ENCODE measurements at places on chromosomes 6 and 20.

DNA sequence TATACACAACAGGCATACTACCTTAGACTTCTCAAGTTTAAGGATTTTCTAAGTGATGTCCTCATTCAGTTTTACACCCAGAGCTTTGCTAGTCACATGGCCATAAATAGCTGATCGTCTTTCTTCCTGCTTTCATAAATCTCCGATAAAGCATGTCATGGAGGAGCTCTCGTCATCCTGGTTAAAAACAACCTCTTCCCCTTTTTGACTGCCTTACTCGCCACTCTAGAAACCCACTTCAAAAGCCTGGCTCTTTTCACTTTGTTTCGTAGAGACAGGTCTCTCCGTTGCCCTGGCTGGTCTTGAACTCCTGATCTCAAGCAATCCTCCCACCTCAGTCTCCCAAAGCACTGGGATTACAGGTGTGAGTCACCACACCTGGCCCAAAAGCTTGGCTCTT lies 67.0 kb upstream of the SMIM29 start:
- DNase-seq, result no peak

GRCh38 chr6:169169375-169169774 lies 84.3 kb downstream of the THBS2 start:
- no peak for DNase-seq

GRCh38 chr20:40958598-40958997 lies 70.0 kb upstream of the TOP1 start:
- no peak for DNase-seq

DNA sequence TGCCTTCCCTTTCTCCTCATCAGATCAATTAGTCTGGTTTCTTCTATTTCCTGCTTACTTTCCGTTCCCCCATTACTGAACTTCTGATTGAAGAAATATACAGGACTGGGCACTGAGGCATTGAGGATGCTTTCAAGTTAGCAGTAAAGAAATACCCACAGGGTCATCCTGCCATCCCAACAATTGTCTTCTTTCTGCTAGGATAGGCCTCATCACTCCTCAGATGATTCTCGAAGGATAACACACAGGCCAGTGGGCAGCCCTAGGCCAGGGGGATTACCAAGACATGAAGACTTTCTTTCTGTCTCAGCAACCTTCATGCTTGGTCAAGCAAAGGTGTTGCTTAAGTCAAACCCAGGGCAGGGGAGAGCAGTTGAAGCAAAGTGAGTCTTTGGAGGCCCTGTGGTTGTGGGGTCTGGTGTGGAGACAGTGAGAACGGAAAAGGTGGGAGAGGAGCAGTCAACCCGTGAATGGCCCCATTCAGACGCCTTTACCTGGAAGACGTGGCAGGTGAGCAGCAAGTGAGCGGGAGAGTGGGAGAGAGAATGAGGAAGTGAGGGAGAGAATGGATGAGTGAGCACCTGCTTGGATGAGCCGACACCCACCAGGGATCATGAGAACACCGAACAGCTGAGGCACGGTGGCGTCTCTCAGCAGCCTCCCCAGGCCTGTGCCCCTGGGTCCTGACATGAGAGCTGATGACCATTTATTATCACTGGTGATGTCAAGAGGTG lies 462.9 kb downstream of the PREX1 start:
- no peak for DNase-seq

GRCh38 chr6:32947552-32948465 lies 5.1 kb downstream of the HLA-DMA start:
- peak; percentile 36 for DNase-seq

DNA sequence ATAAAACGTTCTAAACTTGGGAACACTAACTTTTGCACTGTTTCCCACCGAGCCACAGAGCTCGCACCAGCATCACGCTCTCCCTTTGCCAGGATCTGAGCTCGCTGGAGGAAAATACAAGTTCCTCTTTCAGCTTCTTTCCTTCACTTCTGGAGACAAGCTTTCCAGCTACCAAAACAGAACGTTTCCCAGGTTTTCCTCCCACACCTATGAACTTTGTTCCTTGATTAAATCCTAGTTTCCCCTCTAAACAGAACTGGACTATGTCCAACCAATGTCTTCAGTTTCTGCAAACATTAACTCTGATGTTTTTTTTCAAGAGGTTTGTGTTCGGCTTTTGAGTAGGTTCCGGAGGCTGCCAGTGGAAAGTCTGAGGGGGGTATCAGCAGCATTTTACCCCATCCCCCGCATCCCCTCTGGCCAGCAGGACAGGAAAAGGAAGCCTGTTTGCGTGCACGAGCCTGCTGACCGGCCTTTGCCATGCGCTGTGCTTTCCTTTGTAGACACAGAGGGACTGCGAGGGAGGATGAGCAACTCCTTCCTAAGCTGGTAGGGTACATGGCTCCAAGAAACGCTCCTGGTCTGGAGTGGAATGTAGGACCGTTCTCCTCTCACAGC lies 135.5 kb downstream of the LY86 start:
- DNase-seq, result no peak

GRCh38 chr20:48769069-48769983 lies 58.5 kb downstream of the PREX1 start:
- no peak for DNase-seq

DNA sequence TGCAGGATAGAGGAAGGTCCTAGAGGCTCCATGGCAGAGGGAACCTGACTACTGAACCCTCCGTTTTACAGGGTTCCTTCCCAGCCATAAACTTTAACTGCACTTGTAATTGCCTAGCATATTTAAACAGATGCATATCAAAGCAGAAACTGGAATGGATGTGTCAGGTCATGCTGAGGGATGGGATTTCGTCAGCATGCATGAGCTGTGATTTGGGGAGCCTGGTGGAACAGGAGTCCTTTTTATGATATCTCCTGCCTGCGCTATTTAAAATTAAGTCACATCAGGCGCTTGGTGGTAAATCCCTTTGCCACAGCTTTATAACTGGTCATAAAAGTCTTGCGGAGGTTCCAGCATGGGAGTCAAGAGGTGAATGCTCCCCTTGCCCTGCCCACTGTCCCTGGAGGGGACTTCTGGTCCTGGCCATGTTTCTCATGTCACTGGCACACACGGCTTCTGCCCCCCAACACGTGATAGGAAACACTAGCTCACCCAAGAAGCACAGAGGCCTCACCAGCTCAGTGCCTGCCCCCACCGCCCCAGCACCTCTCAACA lies 26.0 kb upstream of the PCMTD2 start:
- no peak for DNase-seq

DNA sequence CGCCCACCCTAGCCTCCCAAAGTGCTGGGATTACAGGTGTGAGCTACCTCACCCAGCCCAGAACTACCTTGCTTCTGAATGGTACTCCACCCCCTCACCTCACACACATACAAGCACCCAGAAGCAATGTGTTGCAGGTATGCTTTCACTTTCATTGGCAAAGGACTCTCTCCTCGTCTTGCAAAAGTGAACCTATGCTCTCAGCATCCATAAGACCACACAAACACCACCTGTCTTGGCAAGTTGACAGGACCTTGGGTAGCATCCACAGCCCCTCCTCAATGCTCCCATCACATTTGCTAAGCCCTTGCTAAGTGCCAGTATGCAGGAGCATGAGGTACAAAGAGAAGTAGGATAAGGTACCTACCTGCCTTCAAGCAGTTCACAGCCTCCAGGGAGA lies 3.7 kb downstream of the KIF13A start:
- DNase-seq, result no peak

DNA sequence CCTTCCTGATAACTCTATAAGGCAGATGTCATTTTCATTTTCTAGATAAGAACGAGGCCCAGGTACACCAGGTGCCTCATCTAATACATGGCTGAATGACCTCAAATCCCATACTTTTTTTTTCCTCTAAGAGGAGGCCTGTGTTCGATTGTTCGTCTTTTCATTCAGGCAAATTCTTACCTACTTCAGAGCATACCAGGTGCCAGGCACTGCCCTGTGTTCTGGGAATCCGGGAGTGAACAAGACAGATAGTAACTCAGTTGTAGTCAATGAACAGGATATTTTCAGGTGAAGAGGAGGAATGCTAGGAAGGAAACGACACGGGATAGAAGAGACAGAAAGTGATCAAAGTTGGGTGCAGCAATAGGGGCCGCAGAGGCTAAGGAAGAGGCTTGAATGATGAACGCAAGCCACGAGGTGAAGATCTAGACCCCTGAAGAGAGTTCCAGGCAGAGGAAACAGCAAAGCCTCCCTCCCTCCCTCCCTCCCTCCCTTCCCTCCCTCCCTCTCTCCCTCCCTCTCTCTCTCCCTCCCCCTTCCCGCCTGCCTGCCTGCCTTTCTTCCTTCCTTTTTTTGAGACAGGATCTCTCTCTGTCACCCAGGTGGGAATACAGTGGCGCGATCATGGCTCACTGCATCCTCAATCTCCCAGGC lies 150.1 kb upstream of the ZNF217 start:
- no peak for DNase-seq

DNA sequence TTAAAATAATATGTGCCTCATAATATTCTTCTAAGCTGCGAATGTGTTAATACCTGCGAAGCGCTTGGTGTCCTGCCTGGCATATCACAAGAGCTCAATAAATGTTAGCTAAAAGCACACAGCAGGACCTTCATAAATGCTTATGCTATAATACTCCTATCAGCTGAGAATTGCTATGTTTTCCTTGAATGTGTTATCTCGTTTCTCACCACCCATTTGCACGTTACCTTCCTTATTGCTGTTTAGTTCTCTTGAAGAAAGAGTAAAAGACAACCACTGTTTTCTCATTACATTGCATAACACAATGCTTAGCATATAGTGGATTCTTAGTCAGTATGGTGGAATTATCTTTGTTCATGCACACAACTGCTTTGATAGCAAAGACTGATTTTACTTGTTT lies 76.6 kb downstream of the EDN1 start:
- DNase-seq, result no peak

DNA sequence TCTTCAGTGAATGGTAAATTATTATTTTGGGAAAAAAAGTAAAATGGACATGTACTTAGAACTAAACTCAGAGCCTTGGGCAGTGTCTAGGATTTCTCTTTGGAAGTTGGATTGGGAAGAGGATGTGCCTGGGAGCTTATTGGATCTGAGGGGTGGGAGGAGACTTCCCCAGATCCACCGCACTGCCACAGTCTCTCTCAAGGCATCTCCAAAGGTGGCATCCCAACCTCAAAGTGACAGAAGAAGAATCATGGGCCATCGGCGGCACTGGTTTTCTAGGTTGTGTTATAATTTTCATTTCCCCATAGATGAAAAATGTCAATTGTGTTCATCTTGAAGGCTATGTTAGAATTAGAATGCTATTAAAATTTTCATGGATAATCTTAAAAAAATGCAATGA lies 66.8 kb upstream of the CD93 start:
- DNase-seq, result no peak

DNA sequence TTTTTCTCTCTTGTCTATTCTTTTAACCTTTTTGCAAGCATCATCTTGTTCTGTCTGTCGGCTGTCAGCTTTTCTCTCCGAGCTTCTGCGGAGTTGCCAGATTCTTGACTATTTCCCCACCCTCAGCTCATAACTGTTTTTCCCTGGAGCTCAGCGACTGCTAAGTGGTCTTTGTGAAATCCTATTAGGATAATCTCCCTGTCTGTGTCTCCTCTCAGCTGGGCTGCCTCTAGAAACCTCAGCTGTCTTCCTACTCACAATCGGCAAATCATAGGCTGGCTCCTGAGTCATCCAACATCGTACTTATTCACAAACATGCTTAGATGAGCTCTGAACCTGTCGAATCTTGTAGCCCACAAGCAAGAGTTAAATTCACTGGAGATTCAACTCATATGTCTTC lies 332.3 kb downstream of the PTPRT start:
- no peak for DNase-seq

DNA sequence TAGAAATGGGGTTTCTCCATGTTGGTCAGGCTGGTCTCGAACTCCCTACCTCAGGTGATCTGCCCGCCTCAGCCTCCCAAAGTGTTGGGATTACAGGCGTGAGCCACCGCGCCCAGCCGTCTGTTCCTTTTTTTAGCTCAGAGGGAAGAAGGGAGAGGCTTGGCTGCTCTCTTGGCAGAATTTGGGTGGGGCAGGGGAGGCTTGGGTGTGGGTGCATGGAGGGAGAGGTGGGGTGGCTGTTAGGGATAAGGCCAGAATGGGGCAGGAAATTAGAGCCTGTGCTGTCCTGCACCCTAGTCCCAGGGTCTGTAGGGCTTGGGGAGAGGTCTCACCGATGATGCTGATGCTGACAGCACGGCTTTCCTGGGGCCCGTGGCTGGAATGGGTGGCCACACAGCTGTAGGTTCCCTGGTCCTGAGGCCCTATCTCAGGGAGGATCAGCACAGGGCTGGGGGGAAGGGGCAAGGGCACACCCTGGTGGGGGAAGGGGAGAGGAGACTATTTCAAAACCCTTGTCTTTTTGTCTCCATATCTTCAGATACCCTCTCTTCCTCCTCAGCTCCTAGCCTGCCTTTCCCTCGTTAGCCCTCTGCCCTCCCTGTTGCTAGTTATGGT lies 2.0 kb downstream of the AGER start:
- no peak for DNase-seq

DNA sequence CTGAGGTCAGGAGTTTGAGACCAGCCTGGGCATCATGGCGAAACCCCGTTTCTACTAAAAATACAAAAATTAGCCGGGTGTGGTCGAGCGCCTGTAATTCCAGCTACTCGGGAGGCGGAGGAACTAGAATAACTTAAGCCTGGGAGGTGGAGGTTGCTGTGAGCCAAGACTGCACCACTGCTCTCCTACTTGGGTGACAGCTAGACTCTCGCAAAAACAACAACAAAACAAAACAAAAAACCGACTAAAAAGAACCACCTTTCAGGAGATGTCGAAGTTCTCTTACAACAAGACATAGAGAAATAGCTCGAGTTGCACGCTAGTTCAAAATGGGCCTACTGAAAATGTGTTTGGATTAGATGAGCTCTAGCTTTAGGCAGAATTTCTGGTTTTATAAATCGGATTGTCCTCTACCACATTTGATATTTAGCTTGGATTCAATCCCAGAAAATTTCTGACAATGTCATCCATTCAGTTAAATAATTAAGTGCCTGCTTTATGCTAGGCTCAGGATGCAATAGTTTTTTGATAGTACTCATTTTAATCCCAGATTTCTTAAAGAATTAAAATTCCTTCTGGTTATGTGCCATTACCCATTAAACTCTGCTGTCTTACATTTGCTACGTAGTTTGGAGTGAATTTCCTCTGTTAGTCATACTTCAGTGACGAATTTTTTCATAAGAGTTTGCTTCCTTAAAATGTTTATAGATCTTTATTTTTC lies 137.5 kb upstream of the SHLD1 start:
- DNase-seq, result peak; percentile 68

- DNase-seq, result no peak
These were observed 41.8 kb downstream of the CYP24A1 start for GRCh38 chr20:54131675-54132611.

DNA sequence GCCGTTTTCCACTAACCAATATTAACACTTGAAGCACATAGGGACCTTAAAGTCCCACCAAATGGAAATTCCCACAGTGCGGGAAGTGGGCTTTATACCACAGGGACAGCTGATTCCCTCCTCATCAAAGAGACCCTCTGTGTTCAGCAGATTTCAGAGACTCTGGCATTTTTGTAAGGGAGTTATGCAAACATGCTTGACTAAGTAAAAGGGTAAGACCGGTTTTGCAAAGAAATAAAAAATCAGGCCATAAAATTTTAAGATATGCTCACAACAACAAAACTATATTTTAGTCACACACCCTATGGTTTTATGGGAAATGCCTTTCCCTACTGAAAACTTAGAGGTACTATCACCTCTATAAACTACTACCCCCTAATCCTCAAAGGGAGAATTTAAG lies 45.4 kb upstream of the SPTLC3 start:
- DNase-seq, result no peak
